ENCODE measurements at places on chromosomes 3 and 15.

DNA sequence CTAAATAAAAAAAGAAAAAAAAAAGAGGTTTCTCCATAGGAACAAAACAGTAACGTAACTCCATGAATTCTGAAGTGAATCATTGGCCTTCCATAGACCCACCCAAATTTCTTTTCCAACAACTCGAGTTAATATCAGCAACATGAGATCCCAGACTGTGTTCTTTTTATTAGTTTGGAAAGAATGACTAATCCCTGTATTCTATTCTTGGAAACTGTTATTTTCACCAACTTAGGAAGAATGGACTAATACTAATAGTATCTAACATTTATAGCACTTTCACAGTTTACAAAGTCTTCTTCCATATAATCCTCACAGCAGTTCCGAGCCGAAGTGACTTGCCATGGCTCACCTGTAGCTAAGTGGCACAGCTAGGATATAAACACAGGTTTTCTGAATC, 72.7 kb upstream of the SLC4A7 start:
- no peak for DNase-seq

GRCh38 chr15:25939122-25939521, 76.0 kb upstream of the ATP10A start:
- DNase-seq: no peak

DNA sequence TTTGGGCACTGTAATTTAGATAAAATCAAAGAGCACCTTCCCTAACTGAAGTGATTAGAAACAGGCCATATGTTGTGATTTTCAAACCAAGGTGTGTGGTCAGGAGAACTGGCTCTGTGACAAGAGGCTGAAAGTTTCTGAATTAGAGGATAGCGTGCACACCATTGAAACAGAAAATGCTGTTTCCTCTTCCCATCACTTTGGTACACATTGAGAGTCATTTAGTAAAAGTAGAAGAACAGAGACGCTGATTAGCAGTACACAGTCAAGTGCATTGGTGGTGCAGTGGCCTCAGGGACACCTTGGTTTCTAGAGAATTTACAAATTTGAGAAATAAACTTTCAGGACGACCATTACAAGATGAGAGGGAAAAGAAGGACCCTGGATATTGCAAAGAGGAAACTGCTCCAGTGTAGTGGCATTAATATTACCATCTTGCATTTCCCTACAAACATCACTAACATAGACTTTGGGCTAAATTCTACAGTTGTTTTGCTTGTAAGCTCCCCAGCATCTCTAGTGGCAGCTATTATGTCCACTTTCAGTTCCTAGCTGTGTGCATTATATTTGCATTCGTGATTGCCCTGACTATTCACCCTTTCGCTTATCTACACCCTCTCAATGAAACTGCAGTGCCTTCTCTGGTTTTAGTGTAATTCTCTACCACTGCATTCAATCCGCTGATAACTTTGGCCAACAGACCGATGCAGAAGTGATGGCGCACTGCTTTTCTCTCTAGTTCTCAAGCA, 728.1 kb upstream of the GRM7 start:
- no peak for DNase-seq

- no peak for DNase-seq
Measured at GRCh38 chr15:40925495-40925862, 3.7 kb upstream of the DLL4 start.

DNA sequence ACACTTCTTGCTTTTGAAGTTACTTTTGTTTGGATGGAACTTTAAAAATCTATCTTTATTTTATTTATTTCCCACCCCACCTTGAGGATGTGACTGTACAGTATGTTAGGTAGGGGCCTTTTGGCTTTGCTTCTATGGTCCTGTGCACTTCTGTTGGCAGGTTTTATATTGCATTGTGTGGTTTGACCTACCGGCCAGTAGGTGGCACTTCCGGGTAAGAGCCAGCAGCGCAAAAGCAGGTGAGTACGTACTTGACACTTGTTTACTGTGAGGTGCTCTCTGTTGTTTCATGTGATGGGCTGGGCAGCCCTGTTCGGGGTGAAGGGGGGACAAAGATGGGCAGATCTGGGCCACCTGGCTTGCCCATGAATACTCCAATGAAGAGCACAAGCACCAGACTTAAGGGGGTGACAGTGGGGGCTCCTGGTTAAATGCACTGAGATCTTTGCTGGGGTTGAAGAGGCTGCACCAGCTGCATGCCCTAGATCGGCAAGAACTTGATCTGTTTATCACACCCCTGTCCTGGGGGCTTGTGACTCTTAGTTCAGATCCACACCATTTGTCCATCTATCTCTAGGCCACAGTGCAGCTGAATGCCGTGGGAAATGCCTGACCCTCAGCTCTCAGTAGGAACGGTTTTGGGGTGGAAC, 131.6 kb downstream of the NLGN1 start:
- DNase-seq: peak; percentile 7

DNA sequence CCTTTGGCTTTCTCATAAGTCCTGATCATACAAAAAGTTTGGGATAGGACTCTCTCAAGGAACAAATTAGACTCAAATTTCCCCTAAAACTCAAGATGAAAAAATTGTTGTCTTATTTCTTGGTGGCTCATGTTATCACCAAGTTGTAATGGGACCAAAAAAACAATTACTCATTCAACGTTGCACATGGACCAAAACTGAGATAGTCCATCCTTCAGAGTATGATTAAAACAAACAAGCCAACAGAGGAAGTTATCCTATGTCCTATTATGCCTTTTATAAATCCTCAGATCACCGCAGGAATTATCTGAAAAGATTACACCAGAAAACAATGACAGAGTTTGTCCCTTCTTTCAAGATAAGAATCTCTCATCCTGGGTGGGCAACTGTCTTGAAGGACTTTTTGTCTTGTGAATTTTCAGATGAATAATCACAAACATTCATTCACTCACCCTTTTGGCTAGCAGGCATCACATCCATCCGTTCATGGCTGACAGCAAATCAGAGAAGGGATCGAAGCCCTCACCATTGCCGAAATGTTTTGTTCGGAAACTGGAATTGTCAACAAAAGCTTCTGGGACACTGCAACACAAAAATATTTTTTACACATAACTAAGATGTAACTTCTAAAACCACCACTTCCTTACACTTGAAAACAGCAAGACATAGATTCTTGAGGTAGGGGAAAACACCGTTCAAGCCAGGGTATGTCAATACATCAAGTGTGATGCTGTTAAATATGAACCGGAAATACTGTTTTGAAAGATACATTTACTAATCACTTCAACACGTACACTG, 90.4 kb downstream of the FOXP1 start:
- DNase-seq: no peak

DNA sequence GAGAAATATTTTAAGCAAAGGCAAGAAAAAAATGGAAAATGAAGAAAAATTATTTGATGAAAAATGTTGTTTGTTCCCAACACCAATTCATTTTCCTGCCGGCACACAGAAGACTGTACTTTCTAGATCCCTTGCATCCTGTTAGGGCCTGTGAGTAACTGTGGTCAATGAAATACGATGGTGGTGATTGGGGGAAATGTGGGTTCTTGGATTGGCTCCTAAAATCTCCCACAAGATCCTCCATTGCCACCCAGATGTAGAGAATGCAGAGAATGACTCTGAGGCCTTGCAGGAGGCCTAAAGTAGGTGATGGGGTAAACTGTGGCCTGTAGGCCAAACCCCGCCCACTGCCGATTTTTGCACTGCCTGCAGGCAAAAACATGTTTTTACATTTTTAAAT, 46.3 kb upstream of the C3orf70 start:
- no peak for DNase-seq

DNA sequence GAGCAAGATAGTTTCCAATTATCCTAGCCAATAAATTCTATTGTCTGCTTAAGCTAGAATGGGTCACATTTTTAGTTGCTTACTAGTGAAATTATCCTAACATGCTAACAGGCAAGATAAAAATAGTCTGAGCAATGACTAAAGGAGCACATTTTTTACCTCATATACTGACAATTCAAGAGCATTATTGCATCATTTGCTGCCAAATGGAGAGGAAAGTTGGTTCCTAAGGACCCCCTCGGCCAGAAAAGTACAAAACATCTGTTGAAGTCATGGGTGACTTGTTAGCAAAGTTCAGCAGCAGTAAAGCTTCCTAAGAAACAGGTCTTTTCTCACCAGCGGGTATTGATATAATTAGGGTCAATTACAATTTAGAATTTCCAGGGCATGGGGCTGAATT, 1001.0 kb downstream of the FHIT start:
- no peak for DNase-seq

Data from Panc1 (cell line).